ENCODE measurements at places on chromosomes 6 and 20.

DNA sequence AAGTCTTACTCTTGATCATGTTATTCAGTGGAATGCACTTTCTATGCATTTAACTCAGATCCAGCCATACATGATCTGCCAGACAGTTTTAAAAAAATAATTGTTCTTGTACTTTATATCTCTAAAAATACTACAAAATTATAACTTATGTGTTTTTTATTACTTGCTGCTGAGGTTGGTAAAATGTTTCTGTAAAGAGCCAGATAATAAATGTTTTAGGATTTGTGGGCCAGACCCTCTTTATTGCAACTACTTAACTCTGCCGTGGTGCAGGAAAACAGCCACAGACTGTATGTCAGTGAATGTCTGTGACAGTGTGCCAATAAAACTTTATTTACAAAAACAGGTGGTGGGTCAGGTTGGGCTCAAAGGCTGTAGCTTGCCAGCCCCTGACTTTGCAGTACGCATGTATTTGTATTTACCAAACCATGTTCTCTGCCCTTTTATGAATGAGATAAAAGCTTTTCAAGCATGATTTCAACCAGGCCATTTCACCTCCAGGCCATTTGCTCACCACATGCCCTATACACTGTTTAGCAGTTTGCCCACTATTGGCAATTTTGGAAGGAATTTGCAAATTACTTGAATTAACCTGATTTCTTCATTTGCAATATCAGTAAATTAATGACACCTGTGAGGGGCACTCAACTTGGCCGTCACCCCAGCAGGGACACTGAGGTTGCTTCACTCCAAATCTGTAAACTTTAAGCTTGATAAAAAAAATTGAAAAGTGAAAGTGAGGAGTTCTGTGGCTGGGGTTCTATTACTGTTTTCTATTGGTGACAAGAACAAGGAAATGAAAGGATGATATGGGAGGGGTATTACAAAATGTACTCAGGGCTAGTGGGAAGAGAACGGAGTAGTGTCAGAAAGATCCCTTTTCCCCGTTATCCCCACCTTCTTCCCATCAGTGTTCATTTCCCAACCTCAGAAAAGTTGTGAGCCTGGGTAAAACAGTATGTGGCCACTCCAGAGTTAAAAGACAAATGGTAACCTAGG, 133.4 kb downstream of the CEBPB start:
- DNase-seq, result no peak

DNA sequence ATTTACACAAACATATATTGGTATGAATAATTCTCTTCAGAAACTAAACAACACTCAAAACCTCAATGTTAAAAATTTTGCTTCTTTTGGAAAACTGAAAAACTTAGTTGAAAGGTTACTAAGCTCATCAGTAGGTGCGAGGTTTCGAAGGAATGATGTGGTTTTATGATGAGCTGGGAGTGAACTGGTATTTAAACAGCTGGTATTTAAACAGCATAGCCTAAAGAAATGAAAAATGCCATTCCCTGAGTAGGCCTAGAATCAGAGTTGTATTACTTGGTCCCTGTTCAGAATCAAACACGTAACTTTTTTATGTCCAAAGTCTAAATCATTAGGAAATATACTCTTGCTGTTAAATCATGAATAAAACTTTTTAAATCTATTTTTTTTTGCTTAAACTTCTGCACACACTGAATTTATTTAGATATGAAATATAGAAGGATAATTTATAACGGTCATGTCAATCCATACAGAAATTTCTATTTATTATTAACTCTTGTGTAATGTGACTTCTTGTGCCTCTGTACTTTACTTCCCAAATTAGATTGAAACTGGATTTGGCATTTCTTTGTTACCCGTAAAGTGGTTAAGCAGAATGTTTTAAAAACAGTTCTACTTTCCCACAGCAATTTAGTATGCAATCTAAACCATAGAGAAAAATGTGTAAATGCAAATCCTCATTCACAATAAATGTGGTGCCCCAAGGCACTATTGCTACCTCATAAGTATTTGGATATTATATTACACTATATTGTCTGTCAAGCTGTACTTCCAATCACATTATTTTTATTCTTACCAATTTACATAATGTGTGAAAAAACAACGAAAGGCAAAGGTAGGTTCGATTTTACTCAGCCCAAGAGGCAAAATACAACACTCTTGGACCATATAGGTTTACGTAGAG, 124.1 kb downstream of the HS3ST5 start:
- DNase-seq, result no peak

DNA sequence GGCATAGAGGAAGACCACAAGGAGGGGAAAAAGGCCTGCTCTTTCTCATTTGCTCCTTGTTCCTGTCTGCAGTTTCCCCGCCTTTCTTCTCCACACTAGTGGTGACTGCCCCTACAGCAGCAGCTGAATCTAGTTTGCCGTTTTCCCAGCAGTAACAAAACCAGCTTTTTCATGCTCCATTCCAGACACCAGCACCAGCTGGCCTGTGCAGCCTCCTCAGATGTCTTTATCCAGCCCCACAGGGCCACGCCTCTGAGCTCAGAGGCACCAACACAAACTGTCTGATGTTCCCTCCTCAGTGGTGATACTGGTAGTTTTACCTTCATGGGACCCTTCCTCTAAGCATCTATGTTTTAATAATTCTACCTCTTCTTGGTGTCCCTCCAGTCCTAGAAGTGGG, 70.4 kb upstream of the SLC24A3 start:
- no peak for DNase-seq

- no peak for DNase-seq
These were observed 57.9 kb downstream of the HLA-A start for GRCh38 chr6:30000156-30000791.

GRCh38 chr6:164477101-164477500, 832.3 kb downstream of the C6orf118 start:
- DNase-seq, result no peak

DNA sequence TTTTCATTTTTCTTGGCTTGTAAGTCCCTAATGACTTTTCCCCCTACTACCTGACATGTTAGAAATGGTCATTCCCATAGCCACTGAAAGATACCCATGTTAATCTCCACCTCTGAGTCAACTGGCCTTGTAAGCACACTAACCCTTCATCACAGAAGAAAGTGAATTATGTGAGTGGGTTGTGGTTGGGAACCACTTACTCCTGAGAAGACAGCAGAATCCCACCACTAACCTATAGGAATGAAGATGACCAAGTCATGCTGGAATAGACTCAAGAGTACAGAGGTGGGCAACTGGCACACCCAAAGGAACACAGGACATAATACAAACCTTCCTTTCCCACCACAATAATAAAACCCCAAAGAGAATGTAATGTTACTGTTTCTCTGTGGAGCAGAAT, 30.1 kb downstream of the RAMACL start:
- DNase-seq, result no peak

DNA sequence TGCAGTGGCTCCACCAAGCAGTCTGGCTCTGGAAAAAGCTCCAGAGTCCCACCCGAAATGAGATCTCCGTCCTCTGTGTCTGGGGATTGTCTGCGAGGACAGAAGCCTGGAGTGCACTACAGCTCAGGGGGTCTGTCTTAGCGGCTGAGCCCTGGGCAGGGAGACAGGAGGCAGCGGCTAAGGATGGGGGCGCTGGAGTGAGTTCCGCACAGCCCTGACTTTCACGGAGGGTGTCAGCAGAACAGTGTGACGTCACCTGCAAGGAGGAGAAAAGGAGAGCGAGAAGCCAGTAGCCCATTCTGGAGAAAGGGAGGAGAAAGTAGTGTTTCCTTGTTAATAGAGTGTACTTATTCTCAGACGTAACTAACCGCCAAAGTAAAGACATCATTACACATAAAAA, 97.6 kb downstream of the FAM50B start:
- DNase-seq, result no peak

DNA sequence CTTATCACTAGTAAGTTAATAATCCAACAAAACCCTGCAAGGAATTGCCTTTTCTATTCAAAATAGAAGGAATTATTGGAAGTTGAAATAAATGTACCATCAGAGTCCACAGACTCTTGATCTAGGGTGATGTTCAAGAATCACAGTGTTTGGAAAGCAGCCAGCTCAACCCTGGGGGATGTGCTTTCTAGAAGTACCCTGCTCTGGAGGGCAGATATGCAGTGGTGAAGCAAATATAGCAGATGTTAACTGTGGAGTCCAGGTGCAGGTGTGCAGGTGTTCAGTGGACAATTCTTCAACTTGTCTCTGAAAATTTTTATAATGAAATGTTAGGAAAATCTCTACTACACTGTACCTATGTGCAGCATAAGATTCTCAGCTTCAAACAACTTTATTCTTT, 9.1 kb upstream of the INSM1 start:
- DNase-seq, result no peak

DNA sequence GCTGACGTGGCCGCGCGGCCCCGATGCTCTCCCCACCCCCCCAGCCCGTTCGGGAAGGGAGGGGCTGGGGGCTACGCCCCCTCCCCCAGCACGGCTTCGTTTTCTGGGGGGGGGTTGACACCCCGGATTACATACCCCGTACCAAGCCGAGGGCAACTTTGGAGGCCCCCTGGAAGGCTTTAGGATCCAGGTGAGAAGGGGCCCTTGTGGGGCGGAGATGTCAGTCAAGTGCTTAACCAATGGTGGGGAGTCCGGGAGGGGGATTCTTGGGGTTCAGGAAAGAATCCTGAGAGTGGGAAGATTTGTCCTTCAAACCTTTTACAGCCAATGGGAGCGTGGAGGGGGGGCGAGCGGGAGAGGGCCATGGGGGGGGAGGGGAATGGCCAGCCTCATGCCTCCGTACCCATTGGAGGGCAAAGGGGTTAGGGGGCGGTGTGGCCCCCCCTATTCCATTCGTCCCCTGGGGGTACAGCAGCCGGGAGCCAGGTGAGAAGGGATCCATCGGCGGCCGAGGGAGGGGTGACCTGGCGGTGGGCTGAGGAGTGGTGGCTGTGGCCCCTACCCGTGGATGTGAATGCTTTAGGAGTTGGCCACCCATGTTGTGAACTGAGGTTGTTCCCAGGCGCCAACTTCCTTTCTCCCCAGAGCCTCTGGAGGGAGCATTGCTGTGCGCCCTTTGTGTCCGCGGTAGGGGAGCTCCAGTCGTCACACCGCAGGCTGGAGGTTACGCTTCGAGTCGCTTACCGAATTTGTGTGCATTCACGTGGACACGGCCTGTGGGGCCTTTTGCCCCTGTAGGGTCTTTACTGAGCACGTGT, 682 bp downstream of the BRD2 start:
- DNase-seq, result no peak

DNA sequence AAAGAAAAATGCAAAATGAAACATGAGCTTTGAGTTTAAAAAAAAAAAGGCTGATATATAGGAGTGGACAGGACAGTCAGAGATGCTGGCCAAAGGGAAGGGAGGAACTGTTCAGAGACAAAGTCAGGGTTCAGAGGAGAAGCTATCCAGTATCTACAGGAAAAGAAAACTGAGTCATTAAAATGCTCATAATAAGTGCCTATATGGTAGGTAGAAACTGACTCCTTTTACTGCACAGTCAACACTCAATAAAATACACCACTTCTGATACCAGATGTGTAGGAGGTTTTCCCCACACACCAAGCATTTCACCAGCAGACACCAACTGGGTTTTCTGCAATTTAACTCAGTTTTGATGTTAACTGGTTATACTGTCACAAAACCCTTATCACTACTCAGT, 32.9 kb downstream of the FRK start:
- DNase-seq, result no peak

GRCh38 chr6:55445648-55446204, 118.5 kb downstream of the GFRAL start:
- DNase-seq, result no peak

DNA sequence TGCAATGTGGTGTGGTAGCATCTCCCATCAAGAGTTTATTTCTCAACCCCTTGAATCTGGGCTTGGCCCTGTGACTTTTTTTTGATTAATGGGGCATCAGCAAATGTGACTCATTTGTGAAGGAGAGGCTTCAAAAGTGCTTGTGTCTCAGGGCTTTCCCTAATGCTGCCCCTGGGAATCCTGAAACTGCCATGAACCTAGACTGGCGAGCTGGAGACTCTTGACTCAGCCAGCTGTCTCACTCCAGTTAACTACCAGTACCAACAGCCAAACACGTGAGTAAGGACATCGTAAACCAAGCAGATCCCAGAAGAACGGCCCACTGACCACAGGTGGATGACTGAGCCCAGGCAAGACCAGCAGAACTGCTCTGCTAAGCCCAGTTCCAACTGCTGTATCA, 72.8 kb upstream of the ADTRP start:
- DNase-seq, result no peak

DNA sequence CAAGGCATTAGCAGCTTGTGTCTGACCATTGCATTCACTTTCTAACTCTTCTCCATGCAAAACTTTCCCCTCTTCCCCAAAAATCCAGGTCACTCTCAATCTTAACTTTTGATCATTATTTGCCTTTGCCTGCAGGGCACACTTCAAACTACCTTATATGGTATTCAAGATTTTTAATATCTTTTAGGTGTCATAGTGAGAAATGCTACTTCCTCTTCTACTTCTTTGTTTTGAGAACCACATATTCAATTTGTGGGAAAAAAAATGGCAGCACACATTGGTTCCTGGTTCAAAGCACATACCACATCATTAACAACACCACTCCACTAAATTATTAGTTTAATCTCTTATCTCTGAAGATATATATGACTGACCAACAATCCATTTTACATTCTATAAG, 1267.0 kb upstream of the CITED2 start:
- DNase-seq, result no peak

GRCh38 chr6:78861509-78861908, 5.8 kb upstream of the IRAK1BP1 start:
- no peak for DNase-seq

GRCh38 chr6:165615636-165616035, 47.4 kb downstream of the PDE10A start:
- DNase-seq, result no peak

GRCh38 chr20:2301164-2301622, 5.4 kb downstream of the TGM3 start:
- no peak for DNase-seq

- no peak for DNase-seq
These were observed 71.1 kb upstream of the RUNX2 start for GRCh38 chr6:45256697-45257695.

DNA sequence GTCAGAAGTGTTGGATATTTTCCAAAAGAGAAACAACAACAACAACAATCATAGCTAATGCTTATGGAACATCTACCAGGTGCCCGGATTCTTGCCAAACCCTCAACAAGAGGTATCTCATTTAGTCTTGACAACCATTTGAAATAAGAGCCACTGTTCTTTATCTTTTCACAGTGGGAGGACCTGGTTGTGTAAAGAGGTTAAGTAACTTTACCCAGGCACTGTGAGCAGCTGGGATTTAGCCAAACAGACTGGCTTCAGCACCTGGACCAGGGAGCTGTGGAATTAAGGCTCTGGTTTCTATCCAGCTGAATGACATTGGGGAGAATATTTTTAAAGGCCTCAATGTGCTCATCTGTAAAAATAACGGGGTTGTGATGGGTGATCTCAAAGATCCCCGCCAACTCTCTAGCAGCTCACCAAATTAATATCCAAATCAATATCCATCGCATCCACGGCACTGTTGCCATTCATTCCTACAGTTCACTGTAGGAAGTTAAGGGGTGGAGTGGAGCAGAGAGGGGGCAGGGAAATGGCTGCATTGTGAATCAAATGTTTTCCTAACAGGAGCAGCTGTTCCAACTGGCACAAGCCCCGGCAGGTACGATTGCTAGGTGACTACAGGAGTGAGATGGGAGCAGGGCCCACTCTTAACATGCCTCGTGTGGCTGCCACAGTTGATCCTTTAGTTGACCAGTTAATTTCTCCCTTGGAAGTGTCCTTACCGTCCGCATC, 61.8 kb downstream of the GCNT2 start:
- DNase-seq, result no peak

Measured in stimulated activated CD4-positive, alpha-beta T cell treated with anti-CD3 and anti-CD28 coated beads, Interleukin-15, amount 100 ng/mL, for 1 hour (primary cell).